ENCODE measurements at places on chromosomes 6 and 20.

DNA sequence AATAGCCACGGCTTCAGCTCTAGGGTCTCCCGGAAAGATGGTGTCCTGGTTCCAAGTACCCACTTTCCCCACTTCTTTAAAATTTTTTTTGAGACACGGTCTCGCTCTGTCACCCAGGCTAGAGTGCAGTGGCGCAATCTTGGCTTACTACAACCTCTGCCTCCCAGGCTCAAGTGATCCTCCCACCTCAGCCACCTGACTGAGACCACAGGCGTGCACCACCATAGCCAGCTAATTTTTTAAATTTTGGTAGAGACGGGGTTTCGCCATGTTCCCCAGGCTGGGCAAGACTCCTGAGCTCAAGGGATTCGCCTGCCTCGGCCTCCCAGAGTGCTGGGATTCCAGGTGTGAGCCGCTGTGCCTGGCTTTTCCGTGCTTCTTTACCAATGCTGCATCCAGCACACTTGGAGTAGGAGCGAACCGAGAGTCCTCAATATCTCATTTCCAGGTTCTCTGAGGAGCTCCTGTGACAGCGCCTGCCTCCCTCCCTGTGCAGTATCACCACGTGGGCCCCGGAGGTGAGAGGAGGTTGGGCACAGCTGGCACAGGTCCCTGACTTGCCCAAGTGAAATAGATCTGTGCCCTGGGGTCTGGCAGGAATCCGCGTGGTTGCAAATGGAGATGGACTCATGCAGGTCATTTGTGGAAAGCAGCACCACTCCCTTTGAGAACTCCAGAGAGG is 37.3 kb downstream of the EZR start:
- DNase-seq: no peak

GRCh38 chr6:135901774-135902524 is 50.4 kb downstream of the PDE7B start:
- no peak for DNase-seq

DNA sequence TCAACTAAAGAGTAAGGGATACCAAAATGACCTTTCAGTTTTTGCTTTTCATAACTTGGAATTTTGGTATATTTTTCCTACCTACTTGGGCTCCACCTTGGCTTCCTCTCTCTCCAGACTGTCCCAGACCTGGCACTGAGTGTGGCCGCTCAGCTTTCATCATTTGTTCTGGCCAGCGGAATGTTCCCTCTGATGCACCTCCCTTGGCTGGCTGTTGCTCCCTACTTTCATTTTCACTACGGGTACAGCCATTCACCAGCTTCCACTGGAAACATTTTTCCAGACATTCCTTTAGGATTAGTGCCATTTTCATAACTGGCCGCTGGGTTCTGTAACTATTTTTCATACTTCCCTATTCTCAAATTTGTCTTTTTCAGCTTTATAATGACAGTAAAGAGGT is 487.4 kb downstream of the TENT5A start:
- no peak for DNase-seq

DNA sequence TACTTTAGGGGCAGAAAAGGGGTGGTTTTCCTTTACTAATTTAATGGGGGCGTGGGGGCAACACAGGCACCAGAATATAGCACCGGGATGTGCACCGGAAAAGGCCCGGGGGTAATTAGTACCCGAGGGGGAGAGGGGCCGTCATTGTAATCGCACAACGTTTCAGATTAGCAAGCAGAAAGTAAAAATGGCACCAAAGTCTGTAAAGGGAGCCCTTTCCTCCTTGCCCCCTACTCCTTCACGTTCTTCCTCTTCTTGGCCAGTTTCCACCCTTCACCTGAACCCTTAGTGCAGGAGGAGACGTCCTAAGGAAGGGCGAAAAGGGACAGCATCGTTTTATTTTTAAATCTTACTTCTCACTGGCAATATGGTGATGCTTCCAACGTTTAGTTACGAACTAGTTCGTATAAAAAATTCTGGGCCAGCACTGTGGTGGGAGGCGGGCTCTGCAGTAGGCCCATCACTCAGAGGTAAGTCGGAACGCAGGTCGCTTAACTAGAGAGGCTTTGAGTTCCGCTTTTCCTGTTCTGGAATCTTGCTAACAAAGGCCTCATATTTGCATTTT is 742 bp upstream of the CEP85L start:
- no peak for DNase-seq

GRCh38 chr6:68732423-68732822 is 97.3 kb downstream of the ADGRB3 start:
- no peak for DNase-seq

DNA sequence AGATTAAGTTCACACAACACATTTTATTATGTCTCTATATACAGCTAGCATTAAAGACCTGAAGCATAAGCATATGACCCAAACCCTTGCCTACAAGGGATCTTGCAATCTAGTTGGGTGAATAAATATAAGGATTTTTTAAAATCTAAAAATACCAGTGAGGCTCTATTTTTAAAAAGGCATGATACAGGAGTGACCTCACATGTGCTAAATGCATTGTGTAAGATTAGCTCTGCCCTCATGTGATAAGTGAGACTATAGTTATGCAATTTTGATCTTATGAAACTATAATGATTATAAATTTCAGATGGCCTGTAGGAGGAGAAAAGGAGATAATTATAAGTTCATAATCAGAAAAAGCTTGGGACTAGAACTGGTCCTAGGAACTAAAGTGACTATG is 451.0 kb upstream of the MAN1A1 start:
- DNase-seq: no peak

DNA sequence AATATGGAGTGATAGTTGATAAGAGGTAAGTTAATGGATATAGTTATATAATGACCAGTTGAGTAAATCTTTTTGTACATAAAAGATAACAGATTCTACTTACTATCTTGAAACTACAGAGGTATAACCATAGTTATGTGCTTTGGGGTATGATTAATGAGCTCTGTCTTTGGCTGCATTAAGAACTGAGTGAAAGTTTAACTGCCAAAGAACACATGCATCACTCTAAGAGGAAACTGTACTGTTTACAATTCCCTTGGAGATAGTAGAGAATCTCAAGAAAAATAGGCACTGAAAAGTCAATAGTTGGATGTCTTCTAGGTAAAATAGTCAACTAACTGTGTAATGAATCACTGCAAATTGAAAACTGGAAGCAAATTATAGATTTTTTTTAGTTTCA is 1129.5 kb downstream of the EPHA7 start:
- DNase-seq: no peak

- no peak for DNase-seq
Observed at GRCh38 chr6:53151676-53152075, 3.0 kb upstream of the GCM1 start.

- no peak for DNase-seq
Observed at GRCh38 chr6:113719545-113719944, 137.6 kb upstream of the MARCKS start.

- DNase-seq: peak; percentile 2
Observed at GRCh38 chr20:32672982-32673851, 524 bp downstream of the C20orf203 start.

DNA sequence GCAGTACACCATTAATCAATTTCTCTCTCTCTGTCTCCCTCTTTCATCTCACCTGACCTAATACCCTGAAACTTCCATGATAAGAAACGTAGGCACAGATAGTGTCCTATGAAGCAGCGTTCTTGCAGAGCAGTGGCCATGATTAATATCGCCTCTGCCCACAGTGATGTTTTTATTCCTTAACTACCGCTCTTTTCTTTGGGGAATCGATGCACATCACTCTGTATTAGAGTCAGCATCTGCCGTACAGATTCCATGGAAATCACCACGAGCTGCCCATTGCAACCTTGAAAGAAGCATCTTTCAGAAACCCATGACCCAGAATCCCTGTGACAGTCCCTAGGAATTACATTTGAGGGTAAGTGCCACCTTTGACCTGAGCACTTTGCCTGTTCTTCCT is 152.0 kb upstream of the ECI2 start:
- no peak for DNase-seq

GRCh38 chr6:32096394-32097258 is 12.5 kb downstream of the TNXB start:
- no peak for DNase-seq

Data from stimulated activated CD4-positive, alpha-beta T cell treated with anti-CD3 and anti-CD28 coated beads, Interleukin-12 subunit alpha, Interleukin-12 subunit beta, amount 100 ng/mL, for 48 hours (primary cell).